ENCODE measurements at places on chromosomes 7 and 10. TPM values are rescaled to one million over a fixed set of nuclear protein-coding genes. Genes with fewer than 3 reads are reported as not detected.

NUTM2E gene
- polyA plus RNA-seq: 0.59 TPM

OR9A2 gene
- polyA plus RNA-seq: not detected

PNLIPRP1 gene
- polyA plus RNA-seq: not detected

CTTNBP2 gene
- polyA plus RNA-seq: 1.1 TPM

ZNF107 gene
- polyA plus RNA-seq: 4.8 TPM

GET4 gene
- polyA plus RNA-seq: 46.7 TPM

SCRN1 gene
- 32.3 TPM for polyA plus RNA-seq

ABCA13 gene
- 0.06 TPM for polyA plus RNA-seq

CYP3A4 gene
- 0.22 TPM for polyA plus RNA-seq

VWA2 gene
- polyA plus RNA-seq: 0.48 TPM

ANKRD61 gene
- polyA plus RNA-seq: 1.0 TPM

MRLN gene
- 175 TPM for polyA plus RNA-seq

NEUROG3 gene
- polyA plus RNA-seq: not detected

LRRD1 gene
- 0.44 TPM for polyA plus RNA-seq

TAS2R41 gene
- polyA plus RNA-seq: not detected

PLOD3 gene
- 41.4 TPM for polyA plus RNA-seq

DDC gene
- polyA plus RNA-seq: not detected

BZW2 gene
- 201 TPM for polyA plus RNA-seq

CUBN gene
- 3.7 TPM for polyA plus RNA-seq

ZNF800 gene
- polyA plus RNA-seq: 16.5 TPM

ANKRD7 gene
- 0.33 TPM for polyA plus RNA-seq

CLDN4 gene
- 0.49 TPM for polyA plus RNA-seq

CEP55 gene
- polyA plus RNA-seq: 6.2 TPM

WDR86 gene
- polyA plus RNA-seq: 6.6 TPM

TMEM225B gene
- polyA plus RNA-seq: 0.77 TPM

DAGLB gene
- 12.0 TPM for polyA plus RNA-seq

PNLIPRP3 gene
- not detected for polyA plus RNA-seq

TMEM178B gene
- polyA plus RNA-seq: 0.43 TPM

SNX10 gene
- polyA plus RNA-seq: 2.2 TPM

GARIN1A gene
- polyA plus RNA-seq: 2.6 TPM

AUTS2 gene
- polyA plus RNA-seq: 80.7 TPM

CACNA2D1 gene
- polyA plus RNA-seq: 131 TPM

MALRD1 gene
- polyA plus RNA-seq: 0.57 TPM

SPAM1 gene
- polyA plus RNA-seq: not detected

SORBS1 gene
- polyA plus RNA-seq: 76.7 TPM

MAGI2 gene
- 3.7 TPM for polyA plus RNA-seq

TNRC18 gene
- 47.9 TPM for polyA plus RNA-seq

TMEM26 gene
- polyA plus RNA-seq: 8.0 TPM

UNCX gene
- polyA plus RNA-seq: not detected

KCNH2 gene
- polyA plus RNA-seq: 24.5 TPM

JAKMIP3 gene
- 0.57 TPM for polyA plus RNA-seq

KIF11 gene
- 11.8 TPM for polyA plus RNA-seq

ACSM6 gene
- polyA plus RNA-seq: not detected

EPO gene
- 0.18 TPM for polyA plus RNA-seq

POMZP3 gene
- polyA plus RNA-seq: 15.9 TPM

GPRIN2 gene
- polyA plus RNA-seq: 0.24 TPM

AKR1D1 gene
- polyA plus RNA-seq: 0.06 TPM

KEL gene
- 0.87 TPM for polyA plus RNA-seq

AMZ1 gene
- polyA plus RNA-seq: 0.29 TPM

RPP38 gene
- 11.9 TPM for polyA plus RNA-seq

NPC1L1 gene
- polyA plus RNA-seq: 0.04 TPM

TMEM139 gene
- 1.0 TPM for polyA plus RNA-seq

SPDYE6 gene
- polyA plus RNA-seq: 5.3 TPM

INMT gene
- polyA plus RNA-seq: 8.3 TPM

CPN1 gene
- not detected for polyA plus RNA-seq

LRRTM3 gene
- 2.2 TPM for polyA plus RNA-seq

SLC18A2 gene
- 0.29 TPM for polyA plus RNA-seq

MCM10 gene
- 3.9 TPM for polyA plus RNA-seq

ASCC1 gene
- polyA plus RNA-seq: 25.5 TPM

NEUROD6 gene
- polyA plus RNA-seq: 0.09 TPM
